ENCODE measurements at places on chromosomes 2 and 18.

- peak; percentile 91 for DNase-seq
Observed at GRCh38 chr2:11305958-11306357, 38.5 kb downstream of the ROCK2 start.

DNA sequence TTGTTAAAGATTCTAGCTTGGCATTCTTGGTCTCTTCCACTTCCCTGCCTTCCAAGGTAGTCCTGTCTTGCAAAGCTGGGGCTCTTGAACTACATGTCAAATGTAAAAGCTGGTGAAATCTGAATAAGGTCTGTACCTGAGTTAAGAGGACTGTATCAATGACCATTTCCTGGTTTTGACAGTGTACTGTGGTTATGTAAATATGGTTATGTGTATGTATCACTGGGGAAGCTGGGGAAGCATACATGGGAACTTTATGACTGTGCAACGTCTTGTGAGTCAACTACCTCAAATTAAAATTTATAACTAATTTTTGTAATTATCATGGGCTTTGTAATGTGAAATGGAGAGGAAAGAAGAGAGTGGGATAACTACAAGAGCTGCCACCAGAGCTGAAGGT lies 81.7 kb downstream of the COL4A4 start:
- no peak for DNase-seq

- no peak for DNase-seq
Observed at GRCh38 chr2:220114443-220114842, 487.0 kb downstream of the SLC4A3 start.

GRCh38 chr2:84556190-84556589 lies 39.9 kb downstream of the DNAH6 start:
- no peak for DNase-seq
